MCF 10A (cell line): ENCODE measurements at places on chromosomes 3 and 15. TPM values are rescaled to one million over a fixed set of nuclear protein-coding genes. Genes with fewer than 3 reads are reported as not detected.

RTP3 gene
- not detected in 2 replicates for total RNA-seq

DNA sequence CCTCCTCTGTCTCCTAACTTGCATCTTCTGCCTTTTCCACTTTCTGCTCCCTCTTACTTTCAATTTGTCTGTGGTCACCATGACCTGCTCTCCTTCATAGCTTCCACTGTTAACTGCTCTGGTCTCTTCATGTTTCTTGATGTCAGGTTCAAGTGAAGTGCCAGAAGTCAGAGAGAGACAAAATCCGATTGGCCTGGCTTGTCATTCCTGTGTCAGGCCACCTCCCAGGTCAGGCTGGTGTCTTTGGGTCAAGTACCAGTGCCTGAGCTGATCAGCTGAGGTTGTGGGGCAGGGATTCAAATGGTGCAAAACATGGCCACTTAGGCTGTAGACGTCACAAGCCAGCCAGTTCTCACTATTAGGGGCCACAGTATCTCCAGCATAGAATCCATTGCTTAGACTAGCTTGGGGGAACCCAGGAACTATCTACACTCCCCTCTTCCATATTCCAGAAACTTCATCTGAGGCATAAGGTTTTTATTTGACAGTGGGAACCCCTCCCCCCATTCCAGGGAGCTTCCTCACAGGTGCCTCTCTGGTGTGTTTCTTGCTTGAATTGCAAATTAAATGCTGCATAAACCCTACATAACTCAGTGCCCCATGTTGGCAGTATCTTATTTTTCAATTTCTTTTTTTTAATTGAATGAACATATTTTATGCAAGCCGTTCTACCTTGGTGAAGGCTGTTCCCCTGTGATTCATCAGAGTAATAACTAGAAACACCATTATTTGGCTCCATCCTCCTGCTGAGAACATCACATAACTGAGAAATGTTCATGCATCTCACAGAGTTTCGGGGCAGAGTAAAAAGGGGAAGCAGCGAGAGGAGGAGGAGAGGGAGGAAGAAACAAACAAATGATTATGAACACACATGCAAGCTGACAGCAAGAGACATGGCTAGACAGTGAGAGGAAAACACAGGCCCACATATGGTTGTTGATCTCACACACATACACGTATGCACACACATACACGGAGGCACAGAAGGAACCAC is 175.8 kb downstream of the TLE3 start:
- DNase-seq: no peak

DNA sequence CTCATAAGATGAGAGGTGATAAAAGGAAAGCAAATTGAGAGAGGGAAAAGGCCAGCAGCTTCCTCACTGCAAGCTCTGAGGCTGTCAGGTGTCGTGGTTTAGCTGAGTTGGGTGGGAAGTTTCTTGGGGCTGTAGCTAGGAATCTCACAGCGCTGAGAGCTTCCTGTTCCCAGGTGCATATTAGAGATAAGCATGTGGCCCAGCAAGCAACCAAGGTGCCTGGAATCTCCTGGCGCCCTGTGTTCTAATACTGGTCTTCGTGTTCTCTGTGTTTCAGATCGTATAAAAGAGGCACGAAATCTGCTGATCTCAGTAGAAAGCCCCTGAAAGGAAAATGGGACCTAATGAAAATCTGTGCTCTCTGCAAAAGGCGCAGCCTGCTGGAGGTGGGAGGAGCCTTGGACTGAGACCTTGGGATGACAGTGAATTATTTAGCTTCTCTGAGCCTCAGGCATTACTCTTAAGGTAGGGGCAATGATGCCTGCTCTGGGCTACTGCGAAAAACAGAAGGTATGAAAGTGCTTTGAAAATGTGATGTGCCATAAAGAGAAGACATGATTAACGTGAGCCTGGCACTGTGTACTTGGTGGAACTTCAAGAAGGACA is 499.9 kb downstream of the TBL1XR1 start:
- no peak for DNase-seq

- DNase-seq: no peak
Observed at GRCh38 chr3:126663750-126664149, 8.8 kb upstream of the TXNRD3 start.

DNA sequence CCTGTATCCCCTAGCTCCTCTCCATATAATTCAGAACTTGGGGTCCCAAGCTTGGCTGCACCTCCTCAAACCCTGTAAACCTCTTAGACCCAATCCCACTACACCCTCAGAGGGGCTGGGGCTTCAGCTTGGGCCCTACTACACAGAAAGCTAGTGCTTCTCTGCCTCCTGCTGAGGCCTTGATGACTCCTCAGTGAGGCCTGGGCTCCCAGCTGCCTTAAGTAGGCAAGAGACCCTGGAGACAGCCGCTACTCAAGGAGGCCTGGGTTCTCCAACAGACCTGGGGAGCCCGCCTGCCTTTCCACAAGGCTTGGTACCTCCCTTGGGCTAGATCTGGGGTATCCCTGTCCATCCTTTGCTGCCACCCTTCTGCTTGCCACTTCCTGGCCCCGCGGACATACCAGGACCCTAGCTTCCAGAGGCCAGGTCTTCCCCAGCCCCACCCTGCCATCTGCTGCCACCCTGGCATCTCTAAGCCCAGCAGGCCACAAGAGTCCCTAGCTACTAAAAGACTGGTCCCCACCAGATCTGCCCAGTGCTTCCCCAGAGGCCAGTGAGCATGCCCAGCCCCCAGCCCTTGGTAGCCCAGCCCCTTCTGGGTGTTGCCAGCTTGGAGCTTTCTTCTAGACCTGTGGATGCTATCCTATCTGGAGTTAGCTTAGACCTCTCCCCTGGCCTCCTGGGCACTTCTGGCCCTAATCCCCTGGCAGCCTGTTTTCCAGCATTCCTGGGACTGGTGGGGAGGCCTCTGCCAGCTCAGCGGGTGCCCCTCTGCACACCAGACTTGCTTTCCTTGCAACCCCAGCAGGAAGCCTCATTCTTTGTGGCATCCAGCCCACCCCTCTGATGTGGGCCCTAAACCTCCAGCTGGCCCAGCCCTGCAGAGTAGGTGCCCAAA is 13.7 kb downstream of the C15orf39 start:
- DNase-seq: no peak

GRCh38 chr3:64856106-64856505 is 168.3 kb upstream of the ADAMTS9 start:
- DNase-seq: no peak
